Immature natural killer cell (primary cell): ENCODE measurements at places on chromosomes 11 and 22. TPM values are rescaled to one million over a fixed set of nuclear protein-coding genes. Genes with fewer than 3 reads are reported as not detected.

TEX54 gene
- polyA plus RNA-seq, result 2.0 TPM

MMP11 gene
- 1.2 TPM for polyA plus RNA-seq

- peaks cover 51% of the 10 kb centered on the region for H3K4me1 ChIP-seq
- peaks cover 4% of the 10 kb centered on the region for H3K27me3 ChIP-seq
- H3K4me3 ChIP-seq, result peak overlapping the region; percentile 99
These were observed 1.2 kb downstream of the UBE2L6 start for GRCh38 chr11:57566005-57566904.

- H3K27ac ChIP-seq, result no peak overlapping the region
- no peaks in the 10 kb centered on the region for H3K4me1 ChIP-seq
These were observed 99.5 kb upstream of the API5 start for GRCh38 chr11:43212279-43212678.
